ENCODE measurements at places on chromosomes 6 and 20.
A peak's percentile ranks its signal among the peaks of the same experiment; 100 is the strongest.

DNA sequence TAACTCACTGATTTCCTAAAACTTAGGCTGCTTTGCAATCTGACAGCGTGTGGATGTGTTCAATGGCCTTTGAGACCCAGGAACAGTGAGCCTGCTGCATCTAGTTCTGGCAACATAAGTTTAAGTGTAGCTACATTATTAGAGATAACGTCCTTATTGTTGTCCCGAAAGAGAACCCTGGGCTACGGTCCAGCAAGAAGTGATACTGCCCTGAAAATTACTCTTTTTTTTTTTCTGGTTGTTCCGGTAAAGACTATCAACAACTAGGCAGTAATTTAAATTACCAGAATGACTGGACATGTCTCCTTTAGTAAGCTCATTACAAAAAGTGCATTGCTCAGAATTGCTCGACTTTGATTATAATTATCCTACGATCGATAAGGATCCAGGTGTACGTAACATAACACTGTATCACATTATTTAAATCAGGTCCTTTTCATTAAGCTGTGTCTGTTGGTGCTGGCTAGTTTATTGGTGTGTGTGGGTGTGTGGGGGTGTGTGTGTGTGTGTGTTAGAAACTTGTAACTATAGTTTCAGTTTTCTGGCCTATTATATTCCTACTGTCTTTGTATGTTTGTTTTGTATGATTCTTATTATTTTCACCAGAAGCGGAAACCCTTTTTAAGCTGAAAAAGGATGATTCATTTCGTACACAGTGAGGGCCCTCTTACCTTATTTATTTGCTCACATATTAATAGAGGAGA lies 3.0 kb downstream of the TSHZ2 start:
- DNase-seq: no peak

DNA sequence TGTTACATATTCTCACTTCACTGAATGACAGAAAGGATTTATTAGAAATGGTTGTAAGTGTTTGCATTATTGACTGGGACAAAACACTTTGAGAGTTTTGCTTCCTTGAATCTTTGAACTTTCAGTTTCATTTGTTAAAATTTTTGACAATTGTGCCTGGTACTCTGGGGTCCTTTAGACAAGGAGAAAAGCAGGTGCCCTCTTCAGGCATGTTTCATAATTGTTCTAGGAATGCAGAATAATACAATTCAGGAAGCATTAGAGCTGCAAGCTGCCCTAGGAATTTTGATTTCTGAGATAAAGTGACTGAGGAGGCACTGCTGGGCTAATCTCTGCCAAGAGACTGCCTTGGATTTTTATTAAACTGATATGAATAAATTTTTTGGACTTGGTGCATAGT lies 49.7 kb downstream of the TOP1 start:
- no peak for DNase-seq

DNA sequence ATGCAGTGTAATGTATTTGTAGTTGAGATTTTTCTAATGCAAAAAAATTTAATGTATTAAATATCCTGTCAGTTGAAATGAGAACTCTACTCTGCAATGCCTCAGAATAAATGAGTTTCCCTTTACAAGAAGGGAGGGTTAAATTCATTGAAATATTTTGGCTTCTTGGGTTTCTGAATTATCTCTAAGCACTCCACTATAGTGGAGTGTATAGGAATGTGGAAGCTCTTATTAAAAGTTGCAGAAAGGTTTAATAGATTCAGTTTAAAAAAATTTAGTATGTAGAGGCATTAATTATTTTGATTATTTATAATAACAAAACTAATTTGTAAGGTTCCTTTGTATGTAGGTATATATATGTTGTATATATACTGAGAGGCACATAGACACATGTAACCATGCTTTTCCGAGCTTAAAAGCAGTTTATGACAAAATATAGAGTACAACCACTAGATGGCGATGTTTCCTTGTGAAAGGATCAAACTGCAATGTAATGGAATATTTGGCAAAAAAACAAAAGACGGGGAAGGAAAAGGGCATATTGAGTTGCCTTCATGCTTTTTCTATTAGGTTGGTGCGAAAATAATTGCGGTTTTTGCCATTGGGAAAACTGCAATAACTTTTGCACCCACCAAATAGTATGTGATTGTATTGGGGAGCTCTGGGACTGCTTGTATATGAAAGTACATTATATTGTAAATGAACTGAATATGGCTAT lies 144.2 kb downstream of the MYO6 start:
- DNase-seq: peak; percentile 65

- no peak for DNase-seq
These were observed 4.3 kb downstream of the TNNC2 start for GRCh38 chr20:45822857-45823256.

DNA sequence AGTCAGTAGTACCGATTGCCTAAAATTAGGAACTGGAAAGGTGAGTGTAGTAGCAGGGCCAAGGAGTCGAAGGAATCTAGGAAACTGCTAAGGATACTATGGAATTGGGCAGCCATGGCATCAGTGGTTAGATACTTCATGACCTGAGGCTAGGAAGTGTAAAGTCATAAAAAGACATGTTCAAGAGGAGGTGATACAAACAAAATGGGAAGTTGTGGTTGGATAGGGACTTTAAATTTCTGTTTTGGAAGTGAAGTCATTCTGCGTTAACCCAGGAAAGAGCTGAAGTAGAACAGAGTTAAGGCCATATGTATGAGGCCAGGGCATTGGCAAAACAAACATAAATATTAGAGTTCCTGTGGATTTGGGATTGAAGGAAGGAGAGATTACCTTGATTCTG lies 88.6 kb upstream of the TMEM181 start:
- no peak for DNase-seq

- no peak for DNase-seq
These were observed 98.5 kb upstream of the AGPAT4 start for GRCh38 chr6:161372422-161372793.

DNA sequence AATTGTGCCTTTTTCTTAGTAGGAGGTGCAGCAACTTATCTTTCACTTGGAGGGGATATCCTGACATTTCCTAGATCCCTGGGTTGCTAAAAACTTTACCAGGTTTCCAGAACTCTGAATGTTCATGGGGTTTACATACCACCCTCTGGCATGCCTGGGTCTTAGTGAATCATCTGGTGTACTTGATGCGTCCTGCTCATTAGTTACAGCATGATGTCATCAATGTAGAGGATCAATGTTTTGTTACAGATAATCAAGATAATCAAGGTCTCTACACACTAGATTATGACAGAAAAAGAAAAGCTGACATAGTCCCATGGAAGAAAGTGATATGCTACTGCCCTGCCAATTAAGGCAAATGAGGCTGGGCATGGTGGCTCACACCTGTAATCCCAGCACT lies 27.0 kb downstream of the FITM2 start:
- no peak for DNase-seq

DNA sequence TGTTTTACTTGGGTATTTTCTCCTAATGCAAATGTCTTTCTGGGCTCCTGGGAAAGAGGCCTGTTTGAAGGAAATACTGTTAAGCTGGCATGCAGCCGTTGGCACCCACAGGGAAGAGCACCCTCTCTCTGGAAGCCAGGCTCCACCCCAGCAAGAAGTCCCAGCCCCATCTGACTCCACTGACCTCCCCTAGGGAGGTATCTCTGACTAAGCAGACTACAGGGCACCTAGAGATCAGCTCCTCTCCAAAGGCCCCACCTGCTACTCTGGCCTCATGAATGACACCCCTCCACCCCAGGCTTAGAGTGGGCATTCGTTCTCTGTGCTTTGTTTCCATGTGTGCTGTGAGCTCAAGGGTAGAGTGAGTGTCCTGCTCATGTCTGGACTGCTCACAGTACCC lies 6.4 kb upstream of the MDGA1 start:
- no peak for DNase-seq

DNA sequence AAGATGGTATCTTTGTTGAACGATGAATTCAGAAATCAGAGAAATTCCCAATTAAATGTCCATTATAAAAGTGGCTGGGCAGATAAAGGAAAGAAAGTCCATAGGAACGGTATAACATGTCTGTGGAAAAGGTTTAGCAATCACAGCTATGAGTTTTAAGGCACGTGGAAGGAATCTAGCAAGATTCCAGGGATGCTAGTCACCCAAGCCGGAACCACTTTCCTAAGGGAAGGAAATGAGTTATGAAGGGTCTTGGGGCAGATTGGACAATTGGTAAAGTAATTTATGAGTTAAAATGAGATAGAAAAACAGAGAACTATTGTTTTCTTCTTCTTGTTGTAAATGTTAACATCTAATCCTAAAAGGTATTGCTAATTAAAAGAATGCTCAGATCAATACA lies 384.8 kb downstream of the ADGRB3 start:
- DNase-seq: no peak

GRCh38 chr6:37061157-37061804 lies 55.8 kb downstream of the FGD2 start:
- DNase-seq: no peak

DNA sequence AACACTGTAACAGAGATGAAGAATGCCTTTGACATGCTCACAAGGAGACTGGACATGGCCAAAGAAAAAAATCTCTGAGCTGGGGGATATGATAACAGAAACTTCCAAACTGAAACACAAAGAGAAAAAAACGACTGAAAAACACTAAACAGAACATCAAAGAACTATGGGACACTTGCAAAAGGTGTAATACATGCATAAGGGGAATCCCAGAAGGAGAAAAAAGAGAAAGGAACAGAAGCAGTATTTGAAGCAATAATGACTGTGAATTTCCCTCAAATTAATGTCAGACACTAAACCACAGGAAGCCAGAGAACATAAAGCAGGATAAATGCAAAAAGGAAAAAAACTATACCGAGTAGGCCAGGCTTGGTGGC lies 117.4 kb upstream of the ARID1B start:
- no peak for DNase-seq

DNA sequence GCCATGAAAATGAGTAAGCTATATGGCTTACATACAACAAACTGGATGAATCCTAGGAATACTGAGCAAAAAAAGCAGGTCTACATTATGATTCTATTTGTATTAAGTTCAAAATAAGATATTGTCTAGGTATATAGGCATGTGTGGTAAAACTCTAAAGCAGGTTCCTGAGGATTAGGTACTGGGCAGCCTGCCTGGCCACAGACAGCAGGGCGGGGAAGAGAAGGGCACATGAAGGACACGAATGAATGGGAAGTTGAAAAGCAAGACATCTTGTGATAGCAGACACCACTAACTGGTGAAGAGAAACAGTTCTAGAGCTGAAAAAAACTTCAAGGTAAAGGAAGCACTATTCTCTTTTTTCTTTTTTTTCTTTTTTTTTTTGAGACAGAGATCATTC lies 72.6 kb upstream of the SLC4A11 start:
- no peak for DNase-seq
